Retinal pigment epithelial cell (primary cell): ENCODE measurements at places on chromosomes 5 and 9.

GRCh38 chr9:115141612-115142011 lies 23.7 kb upstream of the TNC start:
- DNase-seq, result no peak

- no peak for DNase-seq
These were observed 27.4 kb upstream of the POMT1 start for GRCh38 chr9:131475111-131475955.

DNA sequence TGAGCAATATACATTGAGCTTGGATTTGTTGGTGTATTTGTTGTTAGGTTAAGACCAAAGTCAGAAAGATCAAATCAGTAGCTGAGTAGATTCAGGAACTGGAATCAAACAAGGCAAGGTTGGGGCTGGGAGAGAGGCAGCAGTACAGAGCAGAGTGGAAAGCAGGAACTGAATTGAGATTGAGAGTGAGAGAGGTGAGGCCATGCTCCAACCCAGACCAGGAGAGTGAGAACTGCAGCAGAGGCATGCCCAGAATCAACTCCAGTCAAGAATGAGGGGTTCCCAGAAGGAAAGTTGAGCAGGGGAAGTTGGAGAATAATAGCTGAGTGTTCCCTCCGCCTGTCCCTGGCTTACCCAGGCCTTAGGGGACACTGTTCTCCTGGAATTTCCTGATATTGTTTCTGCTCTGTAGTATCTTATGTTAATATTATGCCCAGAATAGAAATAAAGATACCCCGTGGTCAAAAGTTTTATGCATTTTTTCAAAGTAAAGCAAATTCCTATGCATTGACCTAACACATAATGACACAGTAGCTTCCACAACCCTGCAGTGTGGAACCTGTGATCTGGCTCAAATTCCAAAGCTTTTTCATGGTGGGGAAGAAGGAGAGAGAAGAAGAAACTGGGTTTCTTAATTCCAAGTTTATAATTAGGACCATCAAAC lies 82.7 kb downstream of the SV2C start:
- no peak for DNase-seq

- no peak for DNase-seq
These were observed 15.8 kb upstream of the RNU6ATAC start for GRCh38 chr9:134179918-134180785.

- no peak for DNase-seq
These were observed 133.7 kb upstream of the PPP1R26 start for GRCh38 chr9:135345775-135346433.

GRCh38 chr5:138438724-138439476 lies at the start of gene REEP2:
TSS of gene REEP2 (plus strand) at chr5:138439057. CDS start at chr5:138439209, 152 bp downstream.
- no peak for DNase-seq
